ENCODE measurements at places on chromosomes 7 and 10.

DNA sequence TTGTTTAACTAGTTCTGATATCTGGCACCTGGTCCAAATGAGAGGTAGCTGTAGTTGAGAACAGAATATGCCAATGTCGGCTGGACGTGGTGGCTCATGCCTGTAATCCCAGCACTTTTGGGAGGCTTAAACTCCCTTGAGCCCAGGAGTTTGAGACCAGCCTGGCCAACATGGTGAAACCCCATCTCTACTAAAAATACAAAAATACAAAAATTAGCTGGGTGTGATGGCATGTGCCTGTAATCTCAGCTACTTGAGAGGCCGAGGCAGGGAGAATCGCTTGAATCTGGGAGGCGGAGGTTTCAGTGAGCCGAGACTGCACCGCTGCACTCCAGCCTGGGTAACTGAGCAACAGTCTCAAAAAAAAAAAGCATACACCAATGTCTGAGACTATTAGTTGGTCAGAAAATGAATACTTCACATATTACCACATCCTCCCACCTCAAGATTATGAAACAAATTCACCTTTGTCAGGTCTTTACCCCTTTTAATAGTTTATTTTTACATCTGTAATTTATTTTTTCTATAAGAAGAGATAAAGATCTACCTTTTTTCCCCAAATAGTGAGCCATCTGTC lies 38.8 kb downstream of the EPC1 start:
- DNase-seq: no peak

- no peak for DNase-seq
Observed at GRCh38 chr10:12826800-12827372, 174.6 kb downstream of the CCDC3 start.

DNA sequence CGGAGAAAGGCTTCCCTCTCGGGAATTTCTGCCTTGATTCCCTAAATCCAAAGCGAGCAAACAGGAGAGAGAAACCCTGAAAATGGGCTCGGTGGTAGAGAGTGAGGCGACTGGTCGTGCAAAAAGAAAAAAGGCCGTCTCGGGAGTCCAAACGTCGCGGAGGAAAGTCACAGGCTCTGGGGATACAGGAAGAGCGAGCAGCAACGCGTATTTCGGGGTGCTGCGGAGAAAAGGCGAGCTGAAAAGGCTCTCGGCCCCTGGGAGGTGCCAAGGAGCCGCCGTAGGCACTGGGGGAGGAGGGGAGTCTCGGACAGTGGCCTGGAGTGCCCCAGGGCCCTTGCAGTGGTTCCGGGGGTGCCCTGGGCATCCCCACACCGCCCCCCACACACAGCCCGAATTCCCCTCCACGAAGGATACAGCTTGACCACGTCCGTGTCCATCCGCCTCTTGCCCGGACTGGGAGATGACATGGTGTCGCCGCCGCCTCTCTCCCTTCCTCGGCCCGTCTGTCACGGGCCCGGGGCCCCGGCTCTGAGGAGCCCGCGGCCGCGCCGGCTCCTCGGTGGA lies 591 bp downstream of the UBE2H start:
- DNase-seq: no peak

DNA sequence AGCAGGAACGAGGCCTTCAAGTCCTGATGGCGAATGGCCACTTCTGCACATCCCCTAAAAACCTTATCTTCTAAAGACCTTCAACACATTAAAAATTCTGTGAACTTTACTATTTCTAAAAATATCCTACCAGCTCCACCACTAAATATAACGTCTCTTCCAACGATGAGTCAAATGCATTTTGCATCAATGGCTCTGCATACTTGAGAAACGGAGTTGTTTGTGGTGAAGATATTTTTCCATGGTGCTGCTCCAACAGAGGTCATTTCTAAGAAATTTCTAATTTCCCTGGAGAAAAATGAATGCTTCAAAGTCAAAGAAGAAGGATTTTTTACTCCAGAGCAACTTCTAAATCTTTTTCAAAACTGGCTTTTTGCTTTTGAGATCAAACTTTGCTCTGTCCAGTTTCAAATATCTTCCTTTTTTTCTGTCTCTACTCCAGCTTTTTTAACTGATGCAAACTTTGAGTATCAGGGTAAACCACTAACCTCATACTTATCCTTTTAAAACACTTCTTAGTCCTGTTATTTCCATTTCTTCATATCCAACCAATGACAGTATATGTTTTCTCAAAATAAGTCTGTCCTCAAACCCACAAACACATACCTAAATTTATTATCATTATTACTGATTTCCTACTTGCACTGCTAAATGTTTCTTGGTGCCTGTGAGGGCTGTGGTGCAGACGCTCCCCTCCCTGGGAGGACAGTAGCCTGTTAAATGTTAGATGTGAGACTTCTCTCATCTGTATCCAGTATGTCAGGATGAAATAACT lies 258.1 kb downstream of the KLF6 start:
- DNase-seq: no peak

DNA sequence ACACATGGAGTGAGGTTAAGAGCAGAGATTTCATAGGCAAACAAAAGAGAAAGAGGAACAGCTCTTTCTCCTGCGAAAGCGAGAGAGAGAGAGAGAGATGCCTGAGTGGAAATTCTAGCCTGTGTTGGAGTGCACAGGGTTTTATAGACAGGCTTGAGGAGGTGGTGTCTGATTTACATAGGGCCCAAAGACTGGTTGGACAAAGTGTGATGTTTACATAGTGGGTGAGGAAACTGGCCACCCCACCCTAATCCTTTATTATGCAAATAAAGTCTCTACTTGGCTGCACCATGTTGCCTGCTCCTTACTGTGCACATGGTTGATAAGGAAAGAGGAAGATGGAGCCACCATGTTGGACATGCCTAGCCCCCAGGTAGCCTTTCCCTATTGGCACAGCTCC lies 967.8 kb upstream of the SORCS1 start:
- DNase-seq: no peak

- DNase-seq: no peak
Observed at GRCh38 chr7:54672519-54672918, 86.5 kb downstream of the SEC61G start.

- DNase-seq: no peak
Observed at GRCh38 chr7:89770161-89770560, 384.1 kb upstream of the STEAP1 start.

- DNase-seq: no peak
Observed at GRCh38 chr7:47128700-47129099, 453.2 kb downstream of the TNS3 start.

DNA sequence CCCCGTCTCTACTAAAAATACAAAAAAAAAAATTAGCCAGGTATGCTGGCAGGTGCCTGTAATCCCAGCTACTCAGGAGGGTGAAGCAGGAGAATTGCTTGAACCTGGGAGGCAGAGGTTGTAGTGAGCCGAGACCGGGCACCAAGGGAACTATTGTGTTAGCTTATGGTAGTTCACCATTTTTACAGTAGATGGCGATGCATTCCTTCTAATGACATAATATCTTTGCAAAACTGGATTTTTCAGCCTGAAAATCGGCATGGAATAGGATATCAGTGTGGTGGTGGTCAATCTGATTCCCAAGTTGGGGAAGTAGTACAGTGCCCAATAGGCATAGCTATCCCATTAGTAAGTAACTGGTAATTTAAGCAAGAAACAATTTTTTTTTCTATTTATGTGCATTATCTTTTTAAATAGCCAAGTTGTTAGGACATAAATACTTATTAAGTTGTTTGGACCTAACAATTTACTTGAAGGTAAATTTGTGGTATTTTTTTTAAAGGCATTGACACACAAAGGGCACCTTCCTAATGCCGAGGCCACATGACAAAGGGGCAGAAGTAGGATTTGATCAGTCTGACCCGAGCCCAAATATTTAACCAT lies 17.6 kb upstream of the IMPDH1 start:
- no peak for DNase-seq

- no peak for DNase-seq
Observed at GRCh38 chr10:87658321-87658795, 1.3 kb upstream of the PAPSS2 start.

DNA sequence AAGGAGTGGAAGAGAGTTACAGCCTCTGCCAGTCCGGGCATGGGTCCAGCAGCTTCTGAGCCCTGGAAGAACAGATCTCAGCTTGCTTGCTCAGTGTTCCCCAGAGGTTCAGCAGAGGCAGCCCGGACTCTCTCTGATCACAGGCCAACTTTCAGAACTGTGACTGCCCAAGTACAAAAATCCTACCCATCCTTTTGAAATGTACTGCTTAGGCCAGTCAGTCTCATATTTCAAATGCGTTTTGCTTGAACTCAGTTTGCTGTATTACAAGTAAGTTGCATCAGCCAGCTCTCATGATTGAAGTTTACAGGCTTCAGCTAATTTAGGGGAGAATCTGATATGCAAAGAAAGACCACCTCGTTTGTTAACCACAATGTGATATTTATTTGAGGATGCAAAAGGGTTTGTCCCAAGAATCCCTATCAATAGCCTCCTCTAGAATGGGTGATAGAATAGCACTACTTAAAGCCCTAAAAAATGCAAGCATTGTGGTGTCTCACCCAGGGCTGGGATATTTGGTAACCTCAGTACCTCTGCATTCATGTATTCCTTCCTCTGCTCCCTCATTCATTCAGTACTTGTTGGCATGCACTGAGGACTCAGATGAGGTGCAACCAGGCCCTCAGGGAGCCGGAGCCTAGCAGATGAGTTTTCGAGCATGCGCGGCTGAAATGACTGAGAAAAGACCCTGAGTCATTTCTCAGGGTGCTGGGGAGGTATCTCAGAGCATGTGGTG lies 7.0 kb downstream of the AIMP2 start:
- no peak for DNase-seq

DNA sequence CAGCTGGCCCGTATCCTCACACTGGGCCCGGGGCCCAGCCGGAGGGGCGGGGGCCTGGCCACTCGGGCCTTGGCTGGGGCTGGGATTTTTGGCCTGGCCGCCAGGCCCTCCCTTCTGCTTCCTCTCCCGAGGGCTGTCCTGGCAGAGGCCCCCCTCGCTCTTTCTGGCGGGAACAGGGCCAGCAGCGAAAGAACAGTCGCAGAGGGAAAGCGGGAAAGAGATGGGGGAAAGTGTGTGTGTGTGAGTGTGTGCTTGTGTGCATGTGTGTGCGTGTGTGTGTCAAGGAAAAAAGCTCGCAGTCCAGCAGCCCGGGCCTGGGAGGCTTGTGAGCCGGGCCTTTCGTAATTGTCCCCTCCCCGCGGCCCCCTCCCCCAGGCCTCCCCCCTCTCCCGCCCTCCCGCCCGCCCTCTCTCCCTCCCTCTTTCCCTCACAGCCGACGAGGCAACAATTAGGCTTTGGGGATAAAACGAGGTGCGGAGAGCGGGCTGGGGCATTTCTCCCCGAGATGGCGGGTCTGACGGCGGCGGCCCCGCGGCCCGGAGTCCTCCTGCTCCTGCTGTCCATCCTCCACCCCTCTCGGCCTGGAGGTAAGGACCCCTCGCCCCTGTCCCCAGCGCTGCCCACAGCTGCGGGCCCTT lies at the start of gene ELN:
TSS of gene ELN (plus strand) at position 491 of the 638 bp plus-strand sequence. CDS start at position 506, 15 bp downstream.
- DNase-seq: no peak

- no peak for DNase-seq
Observed at GRCh38 chr7:105585850-105586500, 4.7 kb upstream of the EFCAB10 start.

DNA sequence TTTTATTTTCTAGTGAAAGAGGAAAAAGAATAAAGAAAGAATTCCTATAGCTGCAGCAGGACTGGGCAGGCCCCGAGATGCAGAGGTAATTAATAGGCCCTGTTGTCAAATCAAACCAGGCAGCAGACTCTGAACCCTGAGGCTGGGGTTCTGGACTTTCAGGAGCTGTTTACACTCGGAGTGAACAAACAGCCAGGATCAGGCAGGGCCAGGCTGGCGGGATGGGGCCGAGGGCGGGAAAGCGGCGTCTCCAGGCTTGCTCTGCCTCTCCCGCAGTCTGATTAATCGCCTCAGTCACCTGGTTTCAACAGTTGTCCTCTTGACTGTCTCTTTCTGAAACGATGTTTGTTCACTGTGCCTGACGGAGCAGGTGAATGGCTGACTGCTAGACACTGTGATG lies 675.4 kb upstream of the FOXK1 start:
- peak; percentile 26 for DNase-seq

DNA sequence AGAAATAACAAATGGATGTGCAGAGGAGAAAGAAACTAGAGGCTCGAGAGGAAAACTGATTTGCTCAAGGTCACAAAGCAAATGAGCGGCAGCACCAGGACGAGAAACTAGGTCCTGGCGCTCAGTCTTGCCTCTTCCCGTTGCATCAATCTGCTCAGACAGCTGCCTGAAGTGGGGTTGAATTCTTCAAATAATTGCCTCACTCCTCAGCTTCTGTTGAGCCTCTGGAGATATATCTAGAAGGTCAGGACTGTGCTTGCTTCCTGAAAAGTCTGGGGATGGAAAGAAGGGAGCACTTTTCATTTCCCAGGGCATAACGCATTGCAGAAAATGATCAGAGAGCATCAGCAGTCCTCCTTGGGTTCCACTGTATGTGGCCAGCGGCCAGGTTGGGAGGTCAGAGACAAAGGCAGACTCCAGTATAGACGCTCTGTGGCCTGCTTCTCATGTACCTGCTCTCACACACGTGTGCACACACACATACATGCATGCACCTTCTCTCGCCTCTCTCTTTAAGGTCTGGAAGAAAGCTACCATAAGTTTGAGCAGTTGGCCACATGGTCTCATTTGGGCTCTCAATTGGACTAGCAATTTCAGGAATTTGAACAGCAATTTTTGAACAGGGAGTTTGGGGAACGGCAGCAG lies 83.7 kb upstream of the DUSP5 start:
- no peak for DNase-seq

GRCh38 chr10:48590945-48591344 lies 13.9 kb downstream of the ARHGAP22 start:
- DNase-seq: no peak

GRCh38 chr10:15370856-15371701 lies at the start of gene FAM171A1:
Gene FAM171A1 (minus strand): TSS chr10:15371289. CDS start chr10:15371052, 237 bp downstream.
- no peak for DNase-seq

DNA sequence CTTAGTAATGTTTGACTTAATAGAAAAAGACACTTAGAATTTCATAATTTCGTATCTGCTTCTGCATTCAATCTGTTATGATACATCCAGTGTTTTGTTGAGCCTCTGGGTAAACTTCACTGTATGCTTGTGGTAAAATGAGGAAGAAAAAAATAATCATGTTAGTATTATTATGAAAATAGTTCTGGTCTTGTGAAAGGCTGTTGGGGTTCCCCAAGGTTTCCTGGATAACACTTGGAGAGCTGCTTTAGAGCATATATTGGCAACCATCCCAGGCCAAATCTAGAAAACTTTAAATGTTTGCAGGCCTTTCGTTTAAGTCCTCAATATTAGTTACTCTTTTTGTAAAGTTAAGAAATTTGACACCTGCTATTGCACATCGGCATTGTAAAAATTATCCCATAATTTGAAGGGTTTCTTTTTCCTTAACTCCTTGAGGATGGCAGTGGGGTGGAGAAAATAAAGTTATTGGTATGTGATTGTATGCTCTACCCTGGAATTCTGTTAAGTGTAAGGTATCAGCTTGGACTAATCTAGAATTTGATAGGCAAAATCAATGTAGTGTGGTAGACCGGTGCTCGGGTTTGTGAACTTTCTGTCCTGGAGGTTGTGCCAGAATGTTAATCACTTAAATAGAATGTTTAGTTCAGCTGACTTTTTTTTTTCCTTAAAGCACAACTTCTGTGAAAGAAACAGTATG lies 54.5 kb downstream of the WAC start:
- no peak for DNase-seq

GRCh38 chr10:69501657-69502056 lies 50.4 kb downstream of the TSPAN15 start:
- DNase-seq: no peak

All from epithelial cell of prostate (primary cell).